Stimulated activated CD8-positive, alpha-beta memory T cell treated with anti-CD3 and anti-CD28 coated beads, Interleukin-4, amount 100 ng/mL, for 48 hours (primary cell): ENCODE measurements at places on chromosomes 3 and 15.

GRCh38 chr15:58545307-58546065, 113.7 kb downstream of the LIPC start:
- DNase-seq = peak; percentile 58

- no peak for DNase-seq
Observed at GRCh38 chr3:188315553-188315952, 161.6 kb downstream of the LPP start.

DNA sequence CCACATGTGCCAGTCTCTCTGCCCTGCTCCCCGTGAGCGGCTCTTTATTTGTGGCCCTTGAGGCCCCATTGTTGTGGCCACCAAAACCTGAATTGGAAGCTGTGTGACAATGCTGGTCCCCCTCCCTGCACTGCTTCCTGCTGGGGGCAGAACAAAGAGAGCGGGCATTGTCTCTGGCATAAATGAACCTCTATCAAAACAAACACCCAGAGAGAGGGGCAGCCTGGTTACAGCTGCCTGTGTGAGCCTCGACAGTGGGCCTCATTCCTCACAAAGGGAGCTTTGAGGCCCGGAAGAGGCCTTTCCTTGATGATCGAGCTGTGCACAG, 152.9 kb downstream of the IGF1R start:
- DNase-seq = no peak

DNA sequence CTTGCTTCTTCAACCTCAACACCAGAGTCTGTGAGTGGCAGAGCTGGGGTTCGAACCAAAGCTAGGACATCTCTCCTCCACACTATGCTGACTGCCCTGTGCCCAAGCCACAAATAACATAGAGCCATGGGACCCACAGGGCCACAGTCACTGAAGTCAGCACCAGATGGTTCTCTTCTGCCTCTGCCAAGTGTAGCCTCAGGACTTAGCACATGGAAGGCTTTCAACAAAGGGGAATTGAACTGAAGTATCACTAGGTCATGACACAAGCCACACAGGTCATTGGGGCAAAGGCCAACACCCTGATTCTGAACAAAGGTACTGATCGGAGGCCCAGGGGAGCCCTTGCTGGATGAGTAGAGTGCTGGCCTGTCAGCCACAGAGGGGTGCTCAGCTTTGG, 83.6 kb downstream of the BDH1 start:
- no peak for DNase-seq

DNA sequence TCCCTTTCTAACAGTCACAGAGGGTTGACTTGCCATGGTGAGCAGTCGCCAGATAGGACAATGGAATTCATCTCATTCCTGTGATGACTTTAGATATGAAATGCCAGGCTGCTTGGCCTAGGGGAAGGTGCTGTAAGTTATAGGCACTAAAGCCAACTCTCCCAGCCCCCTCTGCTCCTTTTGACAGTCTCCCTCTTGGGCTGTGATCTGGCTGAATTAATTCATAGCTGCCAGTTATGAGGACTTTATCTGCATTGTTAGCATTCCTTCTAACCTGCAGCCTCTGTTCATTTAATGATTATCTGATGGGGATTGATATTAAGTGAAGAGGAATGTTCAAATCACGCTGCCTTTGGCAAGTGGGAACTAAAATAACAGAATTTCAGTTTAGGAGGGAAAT, 427.1 kb upstream of the RASGRP1 start:
- DNase-seq = no peak

DNA sequence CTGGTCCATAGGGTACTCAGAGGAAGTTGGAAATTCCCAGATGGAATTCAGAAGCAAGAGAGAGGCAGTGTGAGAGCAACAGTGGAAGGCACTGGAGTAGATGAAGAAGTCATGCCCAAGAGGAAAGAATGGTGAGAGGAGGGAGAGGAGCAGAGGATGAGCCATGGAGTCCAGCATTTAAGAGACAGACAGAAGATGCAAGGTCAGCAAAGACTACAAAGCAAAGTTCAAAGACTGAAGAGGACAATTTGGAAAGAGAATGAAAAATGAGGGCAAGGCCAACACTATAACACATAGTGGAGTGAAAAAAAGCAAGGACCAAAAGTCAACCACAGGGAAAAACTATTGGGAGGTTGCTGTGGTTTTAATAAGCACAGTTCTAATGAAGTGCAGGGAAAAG, 178.7 kb downstream of the SSR3 start:
- DNase-seq = no peak

GRCh38 chr3:196499061-196499460, 4.5 kb downstream of the RNF168 start:
- no peak for DNase-seq

GRCh38 chr3:56977561-56977889, 82.9 kb upstream of the SPATA12 start:
- DNase-seq = no peak

DNA sequence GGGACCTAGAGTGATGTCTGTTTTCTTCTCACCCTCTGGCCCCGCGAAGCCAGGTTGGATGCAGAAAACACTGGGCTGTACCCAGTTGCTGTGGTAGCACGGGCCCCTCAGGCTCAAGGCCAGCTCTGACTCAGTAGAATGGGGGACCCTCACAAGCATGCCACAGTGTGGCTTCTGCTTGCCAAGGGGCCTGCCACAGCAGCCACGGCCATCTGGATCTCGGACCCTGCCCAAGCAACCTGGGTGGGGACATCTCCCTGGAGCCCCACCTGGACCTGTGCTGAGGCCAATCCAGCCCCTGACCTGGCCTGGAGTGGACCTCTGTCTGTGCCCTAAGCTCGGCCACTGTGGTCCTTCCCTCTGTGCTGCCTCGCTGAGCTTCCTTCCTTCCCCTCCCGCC, 59.0 kb downstream of the MGLL start:
- no peak for DNase-seq

GRCh38 chr3:39147711-39148434, 5.5 kb downstream of the CSRNP1 start:
- peak; percentile 52 for DNase-seq

GRCh38 chr15:33194237-33194636, 277 bp downstream of the FMN1 start:
- peak; percentile 31 for DNase-seq

DNA sequence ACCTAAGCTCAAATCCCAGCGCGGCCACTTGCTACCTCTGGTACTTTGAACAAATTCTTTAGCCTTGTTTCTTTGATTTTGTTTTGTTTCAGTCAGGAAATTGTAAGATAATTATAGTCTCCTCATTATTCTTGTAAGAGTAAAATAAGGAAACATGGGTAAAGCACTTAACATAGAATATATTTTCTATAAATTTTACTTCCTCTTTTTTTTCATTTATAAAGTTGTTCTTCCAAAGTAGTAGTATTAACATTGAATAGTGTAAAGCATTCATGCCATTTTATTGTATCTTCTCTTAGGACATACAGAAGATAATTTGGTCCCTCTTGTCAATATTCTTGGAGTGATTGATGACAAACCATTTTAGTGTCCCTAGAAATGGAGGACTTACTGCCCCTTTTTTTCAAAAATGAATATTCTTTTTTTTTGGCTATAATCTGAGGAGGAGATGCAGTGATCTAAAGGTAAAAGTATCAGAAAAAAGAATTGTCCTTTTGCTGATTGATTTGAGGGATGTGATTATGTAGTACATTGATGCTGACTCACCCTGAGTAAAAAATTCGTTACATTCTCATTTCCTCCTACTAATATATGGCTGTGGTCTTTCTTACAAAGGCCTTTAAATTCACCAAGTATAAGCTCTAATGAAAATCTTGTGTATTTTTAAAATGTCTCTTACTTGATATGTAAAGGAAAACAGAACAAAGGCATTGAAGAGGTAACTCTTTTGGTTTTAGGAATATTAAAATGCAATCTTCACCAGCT, 51.0 kb downstream of the ALCAM start:
- DNase-seq = no peak

DNA sequence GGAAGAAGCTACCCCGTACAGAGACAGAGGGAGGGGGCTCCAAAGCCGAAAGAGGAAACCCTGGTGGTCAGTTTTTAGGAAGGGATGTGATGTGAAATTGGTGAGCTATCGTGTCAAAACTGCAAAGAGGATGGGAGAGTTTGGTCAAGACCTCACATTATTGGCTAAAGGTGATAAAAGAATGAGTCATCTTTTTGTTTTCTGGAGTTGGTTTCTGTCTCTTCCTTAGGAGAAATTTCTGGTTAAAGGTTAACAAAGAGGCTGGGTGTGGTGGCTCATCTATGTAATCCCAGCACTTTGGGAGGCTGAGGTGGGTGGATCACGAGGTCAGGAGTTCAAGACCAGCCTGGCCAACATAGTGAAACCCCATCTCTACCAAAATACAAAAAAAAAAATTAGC, 217.8 kb upstream of the CBLB start:
- DNase-seq = no peak

GRCh38 chr3:111277226-111277625, 205.6 kb downstream of the NECTIN3 start:
- no peak for DNase-seq

DNA sequence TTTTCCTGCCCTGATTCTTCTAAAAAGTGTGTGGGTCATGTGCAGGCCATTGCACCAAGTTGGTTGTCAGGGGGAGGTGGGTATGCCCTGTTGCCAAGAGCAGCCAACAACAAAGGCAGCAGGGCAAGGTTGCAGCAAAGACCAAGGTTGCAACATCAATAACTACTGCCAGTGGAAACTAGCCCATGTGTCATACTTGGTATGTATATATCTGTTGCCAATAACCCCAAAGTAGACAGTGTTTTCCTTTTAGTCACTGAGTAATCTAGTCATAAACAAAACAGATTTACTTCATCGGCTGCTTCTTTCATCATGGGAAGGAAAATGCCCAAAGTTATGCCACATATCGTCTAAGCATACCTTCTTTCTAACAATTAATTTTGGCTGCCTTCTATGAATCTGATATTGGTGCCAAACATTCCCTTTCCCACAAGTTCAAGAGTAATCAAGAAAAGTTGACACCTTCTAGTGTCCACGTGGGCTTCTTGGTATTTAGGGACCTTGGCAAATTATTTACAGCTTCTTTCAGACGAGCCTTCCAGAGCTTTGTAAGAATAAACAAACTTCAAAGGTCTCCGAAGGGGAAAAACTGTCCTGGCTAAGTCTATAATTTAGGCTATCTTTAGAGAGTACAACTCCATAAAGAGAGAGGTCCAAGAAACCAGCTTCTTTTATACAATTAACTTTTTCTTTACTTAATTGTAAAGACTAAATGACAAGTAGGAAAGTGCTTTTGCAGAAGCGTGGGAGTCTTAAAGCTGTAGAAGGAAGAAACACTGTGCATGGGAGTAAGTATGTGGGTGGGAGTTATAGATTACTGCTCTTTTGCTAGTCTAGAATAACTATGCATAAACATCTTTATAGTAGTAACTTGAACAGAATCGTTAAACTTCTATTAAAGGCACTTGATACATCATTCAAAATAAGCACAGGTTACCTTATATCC, 10.0 kb upstream of the MBNL1 start:
- peak; percentile 70 for DNase-seq

DNA sequence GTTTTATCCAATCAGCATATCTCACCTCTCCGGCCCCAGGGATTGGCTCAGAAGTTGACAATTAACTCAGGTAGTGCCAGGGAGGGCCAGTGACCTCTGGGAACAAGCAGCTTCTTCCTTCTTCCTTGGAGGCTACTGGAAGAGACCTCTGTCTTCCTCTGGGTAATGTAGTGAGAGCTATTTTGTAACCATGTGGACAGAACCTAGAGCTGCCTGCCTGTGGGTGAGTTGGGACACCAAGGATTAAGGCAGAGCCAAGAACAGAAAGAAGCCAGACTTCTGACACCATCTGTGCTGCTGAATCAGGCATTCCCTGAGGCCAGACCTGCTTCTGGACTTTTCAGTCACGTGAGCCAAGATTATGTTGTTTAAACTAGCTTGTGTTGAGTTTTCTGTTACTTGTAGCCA, 5.9 kb upstream of the NDUFAF1 start:
- DNase-seq = no peak

DNA sequence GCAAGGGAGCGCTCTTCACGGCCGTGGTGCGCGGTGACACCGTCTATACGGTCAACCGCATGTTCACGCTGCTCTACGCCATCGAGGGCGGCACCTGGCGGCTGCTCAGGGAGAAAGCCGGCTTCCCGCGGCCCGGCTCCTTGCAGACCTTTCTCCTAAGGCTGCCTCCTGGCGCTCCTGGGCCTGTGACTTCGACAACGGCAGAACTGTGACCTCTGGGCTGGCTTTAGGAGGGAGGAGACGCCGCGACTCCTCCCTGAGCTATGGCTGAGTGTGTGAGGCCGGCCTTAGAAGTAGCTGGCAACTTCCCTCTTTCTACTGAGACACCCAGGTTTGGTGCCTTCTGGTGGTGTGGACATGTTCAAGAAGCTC, 1.4 kb downstream of the KBTBD13 start:
- peak; percentile 73 for DNase-seq

GRCh38 chr15:94236608-94237007, 5.2 kb downstream of the MCTP2 start:
- no peak for DNase-seq

GRCh38 chr15:79953951-79954444, 17.0 kb downstream of the BCL2A1 start:
- DNase-seq = no peak

DNA sequence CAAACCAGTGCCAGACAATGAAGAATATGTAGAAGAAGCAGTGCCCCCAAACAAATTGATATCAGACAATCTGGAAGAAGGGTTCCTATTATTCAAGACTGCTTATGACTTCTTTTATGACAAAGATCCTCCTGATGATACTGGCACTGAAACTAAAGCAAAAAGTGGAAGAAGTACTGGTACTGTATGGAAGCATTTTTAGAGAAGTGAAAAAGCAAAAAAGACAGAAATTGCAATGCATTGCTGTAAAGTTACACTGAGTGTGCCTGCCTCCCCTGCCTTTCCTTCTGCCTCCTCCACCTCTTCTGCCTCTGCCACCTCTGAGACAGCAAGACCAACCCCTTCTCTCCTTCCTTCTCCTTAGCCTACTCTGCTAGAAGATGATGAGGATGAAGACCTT, 167.6 kb downstream of the PLCL2 start:
- no peak for DNase-seq

DNA sequence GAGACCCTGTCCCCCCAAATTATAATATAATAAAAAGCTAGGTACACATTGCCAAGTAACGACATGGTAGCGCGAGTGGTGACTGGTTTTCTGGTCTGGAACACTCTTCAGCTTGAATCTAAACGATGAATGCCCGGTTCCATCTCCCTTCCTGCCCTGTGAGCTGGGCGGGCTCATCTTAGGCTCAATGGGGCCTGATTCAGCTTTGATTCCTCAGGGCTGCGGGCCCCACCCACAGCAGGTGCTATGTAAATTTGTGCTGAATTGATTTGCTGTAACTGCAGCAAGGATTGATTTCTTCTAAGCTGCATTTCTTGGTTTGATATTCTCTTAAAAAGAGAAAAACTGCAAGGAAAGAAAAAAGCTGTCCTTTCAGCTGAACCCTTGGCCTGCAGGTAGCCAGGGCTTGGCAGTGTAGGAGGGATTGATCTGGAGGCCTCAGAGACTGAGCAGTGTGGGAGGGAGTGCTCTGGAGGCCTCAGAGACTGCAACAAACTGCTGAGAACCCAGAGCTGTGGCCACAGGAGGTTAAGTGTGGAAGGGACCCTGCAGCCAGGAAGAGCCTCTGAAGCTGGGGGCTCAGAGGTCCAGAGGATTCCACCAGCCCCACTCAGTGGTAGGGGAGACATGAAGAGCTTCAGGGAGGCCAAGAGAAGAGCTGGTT, 231.6 kb downstream of the XXYLT1 start:
- no peak for DNase-seq
